ENCODE measurements at places on chromosomes 12 and 14.
A peak's percentile ranks its signal among the peaks of the same experiment; 100 is the strongest.

- no peak for DNase-seq
Observed at GRCh38 chr14:102907980-102908730, 14.3 kb upstream of the AMN start.

GRCh38 chr14:20460458-20461224 lies 593 bp downstream of the PIP4P1 start:
- DNase-seq, result peak; percentile 35

DNA sequence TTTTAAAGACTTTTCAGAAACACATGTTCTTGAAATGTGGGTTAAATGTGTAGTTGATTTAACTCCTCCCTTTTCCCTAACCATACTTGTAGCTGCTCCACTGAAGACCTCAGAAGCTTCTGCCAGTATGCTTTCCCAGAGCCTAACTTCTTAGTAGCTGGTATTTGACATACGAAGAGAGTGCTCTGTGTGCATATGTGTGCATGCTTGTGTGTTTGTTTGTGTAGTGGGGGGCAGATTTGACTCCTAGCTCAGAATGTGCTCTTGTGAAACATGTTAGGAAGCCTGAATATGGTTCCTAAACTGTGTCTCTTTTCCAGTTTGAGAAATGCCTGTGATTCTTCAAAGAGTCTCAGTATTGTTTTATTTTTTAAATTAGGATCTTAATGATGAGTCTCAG lies 420.4 kb downstream of the PCNX1 start:
- DNase-seq, result no peak

DNA sequence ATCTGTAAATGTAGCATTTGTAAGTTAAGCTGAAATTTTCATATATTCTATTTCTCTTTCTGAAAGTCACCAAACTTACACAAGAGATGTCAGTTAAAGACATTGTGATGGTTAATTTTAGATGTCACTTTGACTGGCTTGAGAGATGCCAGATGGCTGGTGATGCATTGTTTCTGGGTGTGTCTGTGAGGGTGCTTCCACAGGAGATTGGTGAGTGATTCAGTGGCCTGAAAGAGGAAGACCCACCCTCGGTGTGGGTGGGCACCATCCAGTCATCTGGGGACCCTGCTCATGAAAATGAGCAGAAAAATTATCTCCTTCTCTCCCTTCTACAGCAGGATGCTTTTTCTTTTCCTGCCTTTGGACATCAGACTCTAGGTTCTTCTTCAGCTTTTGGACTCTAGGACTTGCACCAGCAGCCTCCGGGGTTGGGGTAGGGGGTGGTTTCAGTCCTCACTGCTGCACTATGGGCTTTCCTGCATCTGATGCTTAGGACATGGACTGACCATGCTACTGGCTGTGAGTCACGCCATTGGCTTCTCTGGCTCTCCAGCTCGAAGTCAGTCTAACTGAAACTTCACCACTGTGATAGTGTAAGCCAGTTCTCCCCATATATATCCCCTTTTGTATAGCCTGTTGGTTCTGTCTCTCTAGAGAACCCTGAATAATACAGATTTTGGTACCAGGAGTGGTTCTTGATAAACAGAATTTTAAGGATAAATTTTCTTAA lies 20.9 kb downstream of the PDE6H start:
- no peak for DNase-seq

GRCh38 chr12:59041241-59042121 lies 121.2 kb upstream of the LRIG3 start:
- DNase-seq, result no peak

DNA sequence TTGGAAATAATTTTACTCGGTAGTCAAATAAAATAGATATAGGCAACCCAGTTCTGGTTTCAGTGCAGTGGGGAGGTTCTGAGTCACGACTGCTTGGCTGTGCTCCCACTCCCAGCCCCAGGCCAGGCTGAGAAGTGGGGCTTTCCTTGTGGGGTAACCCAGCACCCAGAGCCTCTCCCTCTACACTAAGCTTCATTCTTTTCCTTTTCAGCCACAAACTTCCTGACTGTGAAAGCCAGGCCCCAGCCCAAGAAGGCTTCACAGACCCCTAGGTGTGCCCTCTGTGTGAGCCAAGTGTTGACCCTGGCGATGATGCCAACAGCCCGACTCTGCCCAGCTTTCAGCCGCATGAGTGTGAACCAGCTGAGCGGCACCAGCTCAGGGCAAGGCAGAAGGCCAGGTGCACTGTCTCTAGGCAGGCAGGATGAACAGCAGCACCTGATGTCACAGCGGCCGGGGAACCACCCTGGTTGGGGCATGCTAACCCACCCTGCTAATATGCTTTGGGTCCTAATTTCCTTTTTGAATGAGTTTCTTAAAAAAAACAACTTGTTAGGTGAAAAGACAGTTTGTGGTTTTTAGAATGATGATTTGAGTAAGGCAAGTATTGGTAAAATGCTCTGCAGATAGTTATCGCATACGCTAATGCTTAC lies 42.2 kb upstream of the ATP23 start:
- DNase-seq, result peak; percentile 78
